ENCODE measurements at places on chromosomes 13 and 19. TPM values are rescaled to one million over a fixed set of nuclear protein-coding genes. Genes with fewer than 3 reads are reported as not detected.

Gene DYRK1B
- total RNA-seq = 29.4 TPM

Gene CD209
- 5.4 TPM for total RNA-seq

Gene PRTN3
- 2.5 TPM for total RNA-seq

Gene KLK3
- not detected for total RNA-seq

Gene SLITRK6
- 17.6 TPM for total RNA-seq

Gene SIGLEC5
- 0.27 TPM for total RNA-seq

Gene VN1R4
- total RNA-seq = not detected

Gene SLITRK1
- 7.4 TPM for total RNA-seq

Gene RFPL4AL1
- not detected for total RNA-seq

Gene CEACAM20
- not detected for total RNA-seq

Gene FUT1
- 1.9 TPM for total RNA-seq

Gene TMEM38A
- 18.6 TPM for total RNA-seq

Gene KIR2DL4
- not detected for total RNA-seq

Gene KLF2
- 22.8 TPM for total RNA-seq

Gene CLDN10
- 12.3 TPM for total RNA-seq

Gene C3
- 104 TPM for total RNA-seq

Gene IFNL1
- not detected for total RNA-seq

Gene ZSWIM9
- total RNA-seq = 6.2 TPM

Gene C19orf33
- total RNA-seq = 9.2 TPM

Gene NLRP4
- total RNA-seq = not detected

Gene CERS4
- 76.6 TPM for total RNA-seq

Gene SPHK2
- 12.5 TPM for total RNA-seq

Gene IL11
- total RNA-seq = 1.1 TPM

Gene ZNF177
- 10.3 TPM for total RNA-seq

Gene SLC6A16
- total RNA-seq = 0.93 TPM

Gene KIR3DL2
- not detected for total RNA-seq

Gene CBLC
- total RNA-seq = 1.1 TPM

Gene KLK15
- not detected for total RNA-seq

Gene ZIM2
- total RNA-seq = 4.6 TPM

Gene FFAR1
- total RNA-seq = not detected

Gene JSRP1
- 5.2 TPM for total RNA-seq

Gene C1QTNF9B
- total RNA-seq = 0.88 TPM

Gene KANK2
- total RNA-seq = 190 TPM

Gene KLK10
- 1.9 TPM for total RNA-seq

Gene PSG11
- total RNA-seq = not detected

Gene CPB2
- total RNA-seq = not detected

Gene CEACAM16
- total RNA-seq = not detected

Gene CILP2
- 3.7 TPM for total RNA-seq

Gene SIGLEC9
- total RNA-seq = 0.99 TPM

Gene F7
- total RNA-seq = 2.1 TPM

Gene KLK8
- not detected for total RNA-seq

Gene MBD3L3
- not detected for total RNA-seq

Measured in camera-type eye (tissue), 1 donor.